GM06990 (cell line): ENCODE measurements at places on chromosomes 7 and 10.
A peak's percentile ranks its signal among the peaks of the same experiment; 100 is the strongest.

- no peak for DNase-seq
Observed at GRCh38 chr10:82742478-82742877, 867.5 kb downstream of the NRG3 start.

GRCh38 chr7:147653456-147653855 lies 937.1 kb upstream of the C7orf33 start:
- DNase-seq: no peak

DNA sequence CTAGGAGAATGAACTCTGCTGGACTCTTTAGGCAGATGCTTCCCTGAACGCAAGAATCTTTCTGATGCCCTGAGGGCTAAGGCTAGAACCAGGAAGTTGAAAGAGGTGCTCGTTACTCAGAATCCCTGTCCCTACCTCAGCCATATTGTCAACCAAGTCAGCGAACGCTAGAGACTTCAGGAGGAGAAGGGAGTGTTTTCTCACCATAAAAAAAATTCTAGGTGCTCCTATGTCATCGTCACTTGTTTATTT lies 359.4 kb downstream of the PRPF18 start:
- DNase-seq: no peak

GRCh38 chr10:124416733-124417132 lies 2.0 kb downstream of the OAT start:
- no peak for DNase-seq

GRCh38 chr10:75532253-75532924 lies 101.0 kb downstream of the LRMDA start:
- DNase-seq: no peak

GRCh38 chr7:45181991-45182855 lies 24.6 kb downstream of the RAMP3 start:
- DNase-seq: no peak

DNA sequence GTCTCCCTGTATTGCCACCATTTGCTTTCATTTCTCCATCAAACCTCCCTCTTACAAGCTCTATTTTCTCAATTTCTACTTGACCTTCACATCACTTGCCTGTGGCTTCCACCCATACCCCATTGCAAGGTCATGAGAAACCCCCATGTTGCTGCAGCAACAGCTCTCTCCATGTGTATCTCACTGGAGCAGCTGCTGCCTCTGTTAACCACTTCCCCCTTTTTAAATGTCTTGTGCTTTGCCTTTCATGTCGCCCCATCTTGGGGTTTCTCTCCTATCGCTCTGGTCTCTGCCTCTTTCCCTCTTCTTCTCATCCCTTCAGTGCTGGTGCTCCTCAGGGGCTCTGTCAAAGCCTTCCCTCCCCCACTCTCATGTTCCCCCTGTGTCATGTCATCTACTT lies 148.8 kb downstream of the CHN2 start:
- no peak for DNase-seq

- peak; percentile 24 for DNase-seq
Observed at GRCh38 chr7:131370523-131370968, 42.9 kb downstream of the MKLN1 start.

DNA sequence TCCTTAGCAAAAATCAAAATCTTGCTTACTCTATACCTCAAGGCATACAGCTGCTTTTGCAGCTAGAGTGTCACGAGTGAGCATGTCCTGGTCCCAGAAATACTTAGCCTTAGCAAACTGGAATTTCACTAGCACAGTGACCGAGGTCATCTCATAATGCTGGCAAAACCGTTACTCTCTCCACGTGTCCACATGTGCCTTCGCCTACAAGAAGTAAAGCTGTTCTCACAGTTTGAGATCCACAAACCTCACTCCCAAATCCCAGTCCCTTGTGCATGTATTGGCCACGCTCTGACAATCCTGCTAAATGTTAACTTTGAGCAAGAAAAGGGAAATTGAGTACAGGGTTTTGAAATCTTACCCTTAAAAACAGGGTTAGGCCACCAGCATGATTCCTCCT lies 111.0 kb upstream of the PLXDC2 start:
- no peak for DNase-seq

DNA sequence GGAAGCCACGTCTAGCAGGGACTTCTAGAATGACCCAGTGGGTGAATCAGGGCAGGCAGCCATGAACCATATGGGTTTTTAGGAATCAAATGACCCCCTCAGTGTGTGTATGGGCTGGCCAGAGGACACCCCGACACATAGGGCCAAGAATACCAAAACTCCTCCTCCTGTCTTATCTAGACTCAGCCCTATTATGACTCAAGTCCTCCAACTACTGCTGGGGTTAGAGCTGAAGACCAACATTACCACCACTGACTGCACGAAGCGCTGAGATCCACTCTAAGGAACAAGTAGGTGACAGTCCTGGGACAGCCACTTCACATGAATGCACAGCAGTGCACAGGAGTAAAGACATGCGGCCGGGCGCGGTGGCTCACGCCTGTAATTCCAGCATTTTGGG lies 11.5 kb upstream of the SVOPL start:
- no peak for DNase-seq

DNA sequence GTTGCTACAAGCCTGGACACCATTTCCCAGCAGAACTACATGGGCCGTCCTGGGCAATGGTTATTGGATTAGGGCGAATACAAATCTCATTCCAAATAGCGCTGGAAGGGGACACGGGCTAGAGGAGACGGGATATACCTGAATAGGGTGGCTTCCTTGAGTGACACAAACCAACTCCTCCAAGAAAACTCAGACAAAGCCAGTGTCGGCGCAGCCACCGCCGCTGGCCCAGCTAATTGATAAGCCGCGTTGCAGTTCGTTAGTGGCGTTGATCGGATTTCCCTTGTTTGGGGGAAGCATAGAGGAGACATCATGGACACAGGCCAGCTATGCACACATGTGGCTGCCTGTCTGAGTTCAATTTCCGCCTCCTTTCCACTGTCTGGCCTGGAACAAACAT lies 55.7 kb downstream of the EBF3 start:
- no peak for DNase-seq

- DNase-seq: peak; percentile 10
Observed at GRCh38 chr10:51074238-51075028, at the start of gene PRKG1. TSS of gene PRKG1 (plus strand) at chr10:51074487.

DNA sequence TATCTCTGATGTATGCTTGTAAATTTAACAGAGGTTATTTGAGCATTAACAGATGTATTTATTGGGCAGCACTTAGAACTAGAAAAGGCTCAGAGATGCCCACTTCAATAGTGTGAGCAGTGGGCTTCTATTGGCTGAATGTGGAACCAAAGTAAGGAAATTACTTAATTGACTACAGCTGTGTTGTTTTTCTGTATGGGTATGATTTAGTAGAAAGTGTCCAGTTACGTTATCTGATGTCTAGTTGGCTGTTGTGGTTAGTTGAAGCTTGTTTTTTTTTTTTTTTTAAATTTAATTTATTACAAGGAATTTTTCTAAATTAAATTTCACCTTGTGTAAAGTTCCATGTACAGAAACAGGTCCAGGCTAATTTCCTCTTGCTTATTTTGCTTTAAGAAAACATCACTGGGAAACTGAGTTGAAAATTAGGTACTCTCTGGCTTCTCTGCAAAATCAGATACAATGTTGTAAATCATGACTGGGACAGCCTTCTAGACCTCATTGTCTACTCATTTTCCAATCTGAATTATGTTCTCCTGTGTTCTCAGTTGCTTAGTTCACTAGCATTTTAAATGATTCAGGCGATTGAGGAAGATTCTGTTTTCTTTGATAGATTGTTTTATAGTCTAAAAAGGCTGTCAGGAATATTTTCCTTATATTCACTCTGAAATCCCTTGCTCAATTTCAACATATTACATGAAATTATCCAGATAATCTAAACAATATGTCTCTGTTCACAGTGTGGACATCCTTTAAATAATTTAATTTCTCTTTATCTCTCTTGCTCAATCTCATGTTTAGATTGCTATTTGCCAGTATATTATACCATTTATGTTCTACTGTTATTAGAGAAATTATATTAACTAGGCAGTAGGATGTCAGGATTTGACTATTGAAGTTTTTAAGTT lies 53.0 kb downstream of the PHF14 start:
- no peak for DNase-seq

DNA sequence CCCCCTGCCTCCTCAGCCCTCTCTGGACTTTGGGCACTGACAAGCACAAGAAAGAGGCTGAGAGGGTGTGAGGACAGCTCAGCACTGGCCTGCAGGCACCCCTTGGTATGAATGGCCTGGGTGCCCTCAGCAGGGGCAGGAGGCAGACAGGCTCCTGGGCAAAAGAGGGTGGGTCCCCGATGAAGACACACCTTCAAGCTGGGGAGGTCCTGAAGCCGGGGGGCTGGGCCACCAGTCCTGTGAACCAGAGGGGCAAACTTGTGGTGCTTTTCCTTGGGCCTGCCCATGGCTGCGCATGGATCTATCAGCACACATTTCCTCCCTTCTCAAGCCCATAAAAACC lies 22.8 kb downstream of the FAM241B start:
- DNase-seq: no peak

- DNase-seq: no peak
Observed at GRCh38 chr7:92623544-92623943, 33.4 kb upstream of the FAM133B start.

DNA sequence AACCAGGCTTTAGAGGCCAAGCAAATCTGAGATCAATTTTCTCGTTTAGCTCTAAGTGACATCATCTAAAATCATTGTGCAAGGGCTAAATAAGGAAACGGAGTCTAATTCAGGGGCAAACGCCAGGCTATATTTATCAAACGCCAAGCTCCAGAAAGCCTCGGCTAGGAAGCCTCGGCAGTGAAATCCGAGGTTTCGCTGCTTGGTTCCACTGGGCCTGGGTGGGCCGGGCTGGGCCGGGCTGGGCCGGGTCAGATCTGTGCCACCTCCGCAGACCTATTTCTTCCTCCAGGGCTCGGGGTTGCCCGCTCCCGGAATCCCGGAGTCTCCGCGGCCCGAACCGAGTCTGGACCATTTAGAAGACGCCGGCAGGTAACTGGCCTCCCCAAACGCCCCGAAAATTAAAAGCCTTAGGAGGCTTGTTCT lies 459 bp upstream of the FEZF1 start:
- DNase-seq: no peak

GRCh38 chr7:106954840-106955239 lies 89.7 kb upstream of the PRKAR2B start:
- DNase-seq: no peak

- no peak for DNase-seq
Observed at GRCh38 chr7:441684-442421, 77.8 kb downstream of the PDGFA start.
